Left renal pelvis (tissue), 4 donors: ENCODE measurements at places on chromosomes 13 and 19.

GRCh38 chr13:91661692-91662490 lies 263.5 kb downstream of the GPC5 start:
- DNase-seq = no peak

DNA sequence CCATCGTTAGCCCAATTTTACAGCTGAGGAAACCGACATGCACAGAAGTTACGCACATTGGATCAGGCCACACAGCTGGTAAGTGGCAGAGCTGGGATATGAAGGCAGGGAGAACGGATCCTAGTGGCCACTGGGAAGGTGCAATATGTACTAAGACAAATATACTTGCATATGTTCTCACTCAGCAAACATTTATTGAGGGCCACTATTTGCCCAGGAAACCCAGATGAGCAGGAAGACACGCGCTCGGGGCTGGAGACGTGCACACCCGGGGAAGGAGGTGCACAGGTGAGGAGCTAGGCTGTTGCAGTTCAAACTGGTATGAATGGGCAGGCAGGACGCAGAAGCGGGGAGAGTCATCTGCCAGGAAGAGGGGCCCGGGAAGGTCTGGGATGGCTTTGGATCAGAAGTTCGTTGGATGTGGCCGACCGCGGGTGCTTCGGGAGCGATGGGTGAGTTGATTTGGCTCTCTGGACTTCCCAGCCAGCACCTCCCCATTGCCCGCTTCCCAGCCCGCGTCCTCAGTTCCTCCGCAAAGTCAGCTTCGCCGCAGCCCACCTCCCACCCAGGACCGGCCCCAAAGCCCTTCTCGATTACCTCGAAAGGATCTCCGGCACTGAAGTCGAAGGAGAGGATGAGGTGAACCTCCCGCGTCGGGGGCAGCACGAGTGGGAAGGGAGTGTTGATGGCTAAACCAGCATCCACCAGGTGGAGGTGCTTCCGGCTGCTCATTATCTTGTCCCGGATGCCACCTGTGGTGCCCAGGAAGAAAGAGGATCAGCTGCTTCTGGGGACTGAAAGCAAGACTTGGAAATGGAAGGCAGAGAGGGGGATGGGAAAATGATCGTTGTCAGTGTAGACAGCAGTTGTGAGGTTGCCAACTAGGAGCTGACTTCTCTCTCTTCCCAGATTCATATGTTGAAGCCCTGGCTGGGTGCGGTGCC lies 17.8 kb upstream of the CABP5 start:
- DNase-seq = no peak

DNA sequence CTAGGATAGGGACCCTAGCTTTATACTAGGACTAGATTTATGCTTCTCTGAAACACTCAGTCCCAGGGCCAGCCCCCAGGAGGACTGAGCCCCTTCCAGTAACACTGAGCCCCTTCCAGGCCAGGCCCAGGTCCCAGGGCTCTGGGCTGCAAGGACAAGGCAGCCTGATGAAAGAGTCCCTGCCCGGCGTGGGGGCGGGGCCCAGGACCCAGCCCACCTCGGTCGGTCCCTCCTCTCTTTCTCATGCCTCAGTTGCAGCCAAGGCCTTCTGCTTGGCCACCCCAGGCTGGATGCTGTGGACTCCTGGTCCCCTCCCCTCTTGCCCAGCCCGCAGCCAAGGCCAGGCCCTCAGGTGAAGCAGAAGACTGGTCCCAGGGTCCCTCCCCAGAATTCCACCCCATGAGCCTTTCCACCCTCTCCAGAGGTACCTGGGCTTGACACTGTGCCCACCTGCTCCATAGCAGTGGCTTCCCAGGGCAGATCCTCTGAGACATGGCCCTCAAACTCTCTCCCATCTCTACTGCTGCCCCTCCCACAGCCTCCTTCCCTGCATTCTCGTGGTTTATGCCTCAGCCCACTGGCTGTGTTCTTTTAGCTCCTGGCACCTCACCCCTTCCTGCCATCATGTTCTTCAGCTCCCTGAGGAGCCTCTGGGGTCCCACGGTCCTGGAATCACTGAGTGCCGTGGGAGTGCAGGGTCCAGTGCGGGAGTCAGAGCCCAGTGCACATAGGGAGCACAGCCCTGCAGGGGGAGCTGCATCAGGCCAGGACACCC lies 53.6 kb upstream of the C1QTNF9B start:
- no peak for DNase-seq

DNA sequence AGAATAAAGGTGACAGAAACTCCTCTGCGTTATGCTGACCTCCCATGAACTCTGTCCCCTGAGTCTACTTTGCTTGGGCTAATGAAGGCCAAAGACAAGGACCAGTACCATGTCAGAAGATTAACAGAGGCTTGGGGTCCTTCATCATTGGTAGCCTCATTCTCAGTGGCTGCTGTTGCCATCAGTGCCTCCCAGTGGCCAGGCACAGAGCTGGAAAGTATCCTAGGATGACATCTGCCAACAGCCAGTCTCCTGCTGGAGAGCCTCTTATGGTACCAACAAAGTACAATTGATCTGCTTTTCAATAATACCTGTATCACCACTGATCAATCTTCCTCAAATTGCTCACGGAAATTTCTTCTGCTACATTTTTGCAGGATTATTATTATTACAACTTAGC lies 281.6 kb downstream of the DNAJC15 start:
- no peak for DNase-seq

GRCh38 chr13:44523146-44524015 lies 52.7 kb downstream of the TSC22D1 start:
- DNase-seq = no peak

GRCh38 chr19:41734585-41734984 lies 20.7 kb upstream of the CEACAM6 start:
- DNase-seq = no peak

DNA sequence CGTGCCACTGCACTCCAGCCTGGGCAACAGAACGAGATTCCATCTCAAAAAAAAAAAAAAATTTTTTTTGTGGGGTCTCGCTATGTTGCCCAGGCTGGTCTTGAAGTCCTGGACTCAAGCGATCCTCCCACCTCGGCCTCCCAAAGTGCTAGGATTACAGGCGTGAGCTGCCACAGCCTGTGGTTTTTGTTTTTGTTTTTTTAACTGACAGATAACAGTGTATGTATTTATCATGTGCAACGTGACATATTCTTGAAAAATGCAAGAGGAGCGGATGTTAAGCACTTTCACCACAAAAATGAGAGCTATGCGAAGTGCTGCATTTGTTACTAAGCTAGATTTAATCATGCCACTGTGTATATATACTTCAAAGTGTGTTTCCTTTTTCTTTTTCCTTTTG lies 49.0 kb downstream of the ARHGEF18 start:
- no peak for DNase-seq

GRCh38 chr19:2634228-2634951 lies 68.1 kb downstream of the GNG7 start:
- no peak for DNase-seq

- DNase-seq = no peak
Observed at GRCh38 chr19:947707-948539, 22.1 kb downstream of the ARID3A start.
